ENCODE measurements at places on chromosomes 2 and 18.
A peak's percentile ranks its signal among the peaks of the same experiment; 100 is the strongest.

GRCh38 chr2:238420878-238421694 lies 5.6 kb upstream of the ASB1 start:
- DNase-seq, result peak; percentile 35

- DNase-seq, result no peak
These were observed 305.9 kb upstream of the CCDC68 start for GRCh38 chr18:55265130-55265675.

- DNase-seq, result no peak
These were observed 21.5 kb downstream of the POMC start for GRCh38 chr2:25146896-25147295.

DNA sequence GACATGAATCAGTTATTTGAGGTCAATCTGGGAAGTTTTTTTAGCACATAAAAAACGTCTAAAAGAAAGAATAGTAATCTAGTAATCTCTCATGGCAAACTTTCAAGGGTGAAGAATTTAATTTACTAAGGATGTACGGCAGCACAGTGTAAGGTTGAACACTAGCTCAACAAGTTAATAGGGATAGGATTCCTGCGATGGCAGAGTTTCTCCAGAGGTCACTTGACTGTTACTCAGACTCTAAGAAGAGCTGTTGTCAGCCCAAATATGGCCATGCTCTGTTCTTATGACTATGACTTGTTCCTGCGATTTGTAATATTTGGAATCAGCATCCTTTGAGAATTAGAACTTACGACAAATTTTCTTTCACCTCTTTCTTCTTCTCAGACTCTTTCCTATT lies 553.3 kb upstream of the TNP1 start:
- peak; percentile 82 for DNase-seq

- no peak for DNase-seq
These were observed 456.6 kb upstream of the ID2 start for GRCh38 chr2:8225266-8225665.

DNA sequence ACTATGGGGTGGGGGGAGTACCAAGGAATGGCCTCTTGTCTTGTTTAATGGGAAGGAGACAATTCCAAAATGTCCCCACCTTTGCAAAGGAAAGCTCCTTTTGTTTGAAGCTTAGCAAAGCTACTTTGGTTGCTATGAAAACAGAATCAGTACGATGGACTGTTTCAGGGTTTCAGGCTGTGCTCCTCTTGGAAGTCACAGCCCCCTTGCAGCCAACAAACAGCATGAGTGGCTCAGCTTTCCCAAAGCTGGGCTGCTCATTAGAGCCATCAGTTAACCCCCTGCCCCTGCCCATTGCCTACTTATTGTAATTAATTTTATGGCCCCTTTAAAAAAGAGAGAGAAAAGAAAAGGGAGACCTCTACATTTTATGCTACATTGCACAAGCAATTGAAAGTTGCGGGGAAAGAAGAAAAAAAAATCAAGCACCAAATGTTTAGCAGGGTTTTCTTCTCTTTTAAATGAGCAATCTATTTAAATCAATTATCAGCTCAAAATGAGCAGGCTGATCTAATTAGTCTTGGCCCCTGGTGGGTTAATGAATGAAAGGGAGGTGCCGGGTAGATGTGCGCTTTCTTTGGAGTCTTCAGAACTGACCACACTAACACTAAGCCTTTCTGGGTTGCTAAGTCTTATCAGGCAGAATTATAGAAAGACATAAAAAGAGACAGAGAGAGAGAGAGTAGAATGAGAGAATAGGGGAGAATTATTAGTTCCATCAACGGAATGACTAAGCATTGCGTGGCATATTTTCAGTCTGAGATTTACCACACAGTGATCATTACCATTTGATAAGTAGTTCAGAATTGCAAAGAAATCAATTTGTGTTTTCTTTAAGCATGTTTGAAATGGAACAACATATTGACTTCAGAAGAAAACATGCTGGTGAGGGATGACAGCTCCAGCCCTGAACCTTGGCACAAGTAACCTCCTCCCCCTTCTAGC lies 284.9 kb downstream of the INSIG2 start:
- no peak for DNase-seq

- DNase-seq, result no peak
These were observed 313.9 kb downstream of the CELF4 start for GRCh38 chr18:37251679-37252078.

DNA sequence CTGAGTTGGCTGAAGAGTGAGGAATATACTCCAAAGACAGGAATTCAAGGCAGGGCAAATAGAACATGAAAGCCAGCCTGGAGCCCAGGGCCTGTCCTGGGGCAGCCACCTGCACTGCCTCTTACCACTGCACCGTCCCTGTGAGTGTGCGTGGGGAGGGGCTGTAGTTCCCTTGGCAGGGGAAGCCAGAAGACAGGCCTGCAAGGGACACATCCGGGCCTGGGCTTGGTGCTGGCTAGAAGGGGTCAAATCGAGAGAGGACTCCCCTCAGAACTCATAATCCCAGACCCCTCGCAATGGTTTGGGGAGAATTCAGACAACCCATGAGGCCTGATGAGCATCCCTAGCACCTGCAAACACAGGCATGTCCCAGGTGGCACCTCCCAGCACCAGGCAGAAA lies 87.0 kb downstream of the HDAC4 start:
- no peak for DNase-seq

GRCh38 chr2:199646439-199646838 lies 188.7 kb upstream of the SATB2 start:
- no peak for DNase-seq

DNA sequence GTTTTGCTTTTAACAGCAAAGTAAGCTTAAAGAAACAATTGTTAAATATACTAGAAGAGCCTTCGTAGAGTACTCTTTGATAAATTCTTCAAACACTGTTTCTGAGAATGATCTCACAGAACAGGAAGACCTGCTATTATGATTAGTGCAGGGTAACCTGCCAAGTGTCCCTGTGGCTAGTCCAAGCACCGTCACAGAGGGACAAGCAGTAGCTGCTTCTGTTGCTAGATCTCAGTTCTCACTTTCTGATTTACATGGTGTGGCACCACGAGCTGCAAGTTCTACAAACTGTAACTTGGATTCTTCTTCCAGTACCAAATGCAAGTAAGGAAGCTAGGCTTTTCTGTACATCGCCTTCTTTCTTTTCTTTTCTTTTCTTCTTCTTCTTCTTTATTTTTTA lies 121.5 kb downstream of the PIEZO2 start:
- DNase-seq, result no peak

- peak; percentile 80 for DNase-seq
These were observed 138.2 kb downstream of the SH3RF3 start for GRCh38 chr2:109266998-109267854.

DNA sequence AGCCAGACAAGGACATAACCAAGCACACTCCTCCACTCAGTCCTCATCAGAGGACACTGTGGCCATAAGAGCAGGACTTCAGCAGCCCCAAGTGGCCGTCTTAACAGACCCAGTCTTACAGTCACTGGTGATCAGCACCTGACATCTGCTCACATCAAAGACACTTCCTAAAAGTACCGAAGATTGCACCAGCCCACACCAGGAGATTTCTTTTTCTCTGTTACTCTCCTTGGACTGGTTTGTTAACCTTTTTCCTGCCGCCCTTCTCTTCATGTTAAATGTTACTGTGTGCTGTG lies 44.1 kb downstream of the MRPS5 start:
- peak; percentile 5 for DNase-seq

DNA sequence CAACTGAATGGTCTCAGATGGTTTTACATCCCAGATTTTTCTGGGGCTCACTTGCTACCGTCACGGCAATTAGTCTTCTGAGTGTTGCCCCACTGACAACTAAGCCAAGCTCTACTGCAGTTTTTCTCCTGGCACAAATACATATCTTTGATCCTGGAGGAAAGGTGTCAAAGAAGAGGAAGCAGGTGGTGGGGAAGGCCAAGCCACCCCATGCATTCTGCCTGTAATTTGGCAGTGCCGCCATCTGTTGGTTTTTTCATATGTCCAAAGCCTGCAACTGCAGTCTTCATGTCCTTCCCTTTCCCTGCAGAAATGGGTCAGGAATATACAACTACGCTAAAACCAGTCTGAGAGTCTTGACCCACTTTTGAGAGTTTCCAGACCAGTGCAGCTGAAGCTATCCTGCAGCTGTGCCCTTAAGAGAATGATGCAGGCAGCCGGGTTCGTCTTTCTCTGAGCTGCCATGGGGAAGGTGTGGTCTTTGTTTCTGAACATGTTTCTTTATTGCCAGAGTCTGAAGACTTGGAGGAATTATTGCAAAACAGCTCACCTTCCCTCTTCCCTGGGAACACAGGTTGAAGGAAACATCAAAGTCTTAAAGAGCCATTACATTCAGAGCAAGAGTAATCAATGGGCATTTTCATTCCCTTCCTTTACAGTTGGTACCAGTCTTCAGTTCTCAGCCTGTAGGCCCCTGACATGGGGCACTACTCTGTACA lies 71.8 kb upstream of the ATL2 start:
- no peak for DNase-seq

- no peak for DNase-seq
These were observed 21.2 kb downstream of the ATIC start for GRCh38 chr2:215332872-215333595.

GRCh38 chr2:177604271-177605065 lies 211.9 kb downstream of the AGPS start:
- peak; percentile 80 for DNase-seq

GRCh38 chr2:239249776-239250175 lies 151.0 kb downstream of the HDAC4 start:
- peak; percentile 82 for DNase-seq

GRCh38 chr2:3285901-3286645 lies 91.5 kb downstream of the EIPR1 start:
- DNase-seq, result no peak

GRCh38 chr2:136764452-136765255 lies 691 bp upstream of the THSD7B start:
- no peak for DNase-seq

GRCh38 chr2:169509955-169510354 lies 453 bp downstream of the KLHL41 start:
- DNase-seq, result no peak

DNA sequence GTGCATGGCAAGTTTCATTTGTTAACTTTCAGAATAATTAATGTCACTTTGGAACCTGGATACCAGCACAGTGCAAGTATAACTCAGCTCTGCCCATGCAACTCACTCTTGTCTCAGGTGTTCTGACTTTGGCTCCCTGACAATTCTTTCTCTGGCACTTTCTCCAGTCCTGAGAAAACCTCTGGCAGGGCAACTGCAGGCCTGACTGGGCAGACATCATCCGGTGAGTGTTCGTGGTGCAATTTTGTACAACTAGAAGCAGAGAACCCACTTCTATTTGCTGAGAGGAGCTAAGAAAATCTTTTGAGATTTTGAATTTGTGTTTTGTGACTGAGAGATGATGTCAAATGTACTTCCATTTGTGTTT lies 143.0 kb downstream of the AQP4 start:
- no peak for DNase-seq

DNA sequence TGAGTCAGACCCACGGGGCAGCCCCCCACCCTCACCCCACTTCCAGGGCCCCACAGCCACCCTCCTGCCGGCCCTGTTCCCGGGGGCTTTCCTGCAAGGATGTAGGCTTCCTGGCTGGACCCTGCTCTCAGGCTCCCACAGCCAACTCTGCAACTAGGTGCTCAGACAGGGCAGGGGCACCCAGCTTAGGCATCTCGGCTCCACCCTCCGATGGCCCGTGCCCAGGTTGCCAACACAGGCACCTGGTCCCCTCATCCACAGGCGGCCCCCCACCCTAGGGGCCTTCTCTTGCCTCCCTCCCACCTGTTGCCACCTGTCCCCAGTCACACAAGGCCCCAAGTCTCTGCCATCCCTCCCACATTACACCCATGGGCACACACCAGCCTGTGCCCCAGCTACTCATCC lies 34.6 kb downstream of the HS6ST1 start:
- no peak for DNase-seq

- peak; percentile 77 for DNase-seq
These were observed 6.9 kb downstream of the CREG2 start for GRCh38 chr2:101380376-101380775.

- no peak for DNase-seq
These were observed 99.9 kb downstream of the DYM start for GRCh38 chr18:49360582-49360981.

- no peak for DNase-seq
These were observed 83.6 kb downstream of the FSHR start for GRCh38 chr2:49070716-49071115.

- DNase-seq, result peak; percentile 3
These were observed 206.5 kb upstream of the ITGA4 start for GRCh38 chr2:181250691-181251090.

GRCh38 chr2:168571061-168571460 lies 115.0 kb downstream of the CERS6 start:
- DNase-seq, result no peak

- no peak for DNase-seq
These were observed 155.8 kb downstream of the COL6A3 start for GRCh38 chr2:237258116-237258515.

DNA sequence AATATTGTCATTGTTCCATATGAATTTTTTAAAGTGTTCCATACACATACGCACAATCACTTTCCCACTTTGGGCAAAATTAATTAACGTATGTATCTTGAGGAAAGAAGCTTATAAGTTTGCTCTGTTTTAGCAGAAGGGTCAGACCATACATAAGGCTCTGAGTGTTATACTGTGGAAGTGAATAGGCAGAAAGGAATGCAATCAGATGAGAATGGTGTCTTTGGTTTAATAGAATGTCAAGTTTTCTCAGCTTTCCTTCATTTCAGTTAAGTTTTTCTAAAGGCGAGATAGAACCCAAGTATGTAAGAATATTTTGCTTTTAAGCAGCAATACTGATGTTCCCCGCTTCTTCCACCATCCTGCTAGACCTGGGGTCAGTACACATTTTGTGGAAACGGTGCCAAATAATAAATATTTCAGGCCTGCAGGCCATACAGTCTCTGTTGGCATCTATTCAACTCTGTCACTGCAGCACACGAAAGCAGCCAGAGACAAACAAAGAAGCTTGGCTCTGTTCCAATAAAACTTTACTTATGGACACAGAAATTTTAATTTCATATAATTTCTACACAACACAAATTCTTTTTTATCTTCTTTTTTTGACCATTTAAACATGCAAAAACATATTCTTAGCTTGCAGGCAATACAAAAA lies 100.6 kb downstream of the UPP2 start:
- DNase-seq, result no peak

GRCh38 chr2:178756843-178757242 lies 50.4 kb downstream of the TTN start:
- no peak for DNase-seq

All from cardiac fibroblast (primary cell).